ENCODE measurements at places on chromosomes 12 and 14.

- no peak for DNase-seq
These were observed 26.5 kb downstream of the RAD51B start for GRCh38 chr14:67846029-67846610.

- no peak for DNase-seq
These were observed 58.7 kb downstream of the GNS start for GRCh38 chr12:64700532-64700931.

GRCh38 chr12:128956755-128957154 lies 103.5 kb downstream of the GLT1D1 start:
- DNase-seq = no peak

- no peak for DNase-seq
These were observed 1.3 kb downstream of the SBNO1 start for GRCh38 chr12:123363390-123363739.

GRCh38 chr14:51482102-51482501 lies 169.6 kb upstream of the FRMD6 start:
- no peak for DNase-seq

- no peak for DNase-seq
These were observed 11.4 kb downstream of the DLGAP5 start for GRCh38 chr14:55180006-55180405.

- no peak for DNase-seq
These were observed 20.8 kb downstream of the GTSF1 start for GRCh38 chr12:54452628-54453027.

DNA sequence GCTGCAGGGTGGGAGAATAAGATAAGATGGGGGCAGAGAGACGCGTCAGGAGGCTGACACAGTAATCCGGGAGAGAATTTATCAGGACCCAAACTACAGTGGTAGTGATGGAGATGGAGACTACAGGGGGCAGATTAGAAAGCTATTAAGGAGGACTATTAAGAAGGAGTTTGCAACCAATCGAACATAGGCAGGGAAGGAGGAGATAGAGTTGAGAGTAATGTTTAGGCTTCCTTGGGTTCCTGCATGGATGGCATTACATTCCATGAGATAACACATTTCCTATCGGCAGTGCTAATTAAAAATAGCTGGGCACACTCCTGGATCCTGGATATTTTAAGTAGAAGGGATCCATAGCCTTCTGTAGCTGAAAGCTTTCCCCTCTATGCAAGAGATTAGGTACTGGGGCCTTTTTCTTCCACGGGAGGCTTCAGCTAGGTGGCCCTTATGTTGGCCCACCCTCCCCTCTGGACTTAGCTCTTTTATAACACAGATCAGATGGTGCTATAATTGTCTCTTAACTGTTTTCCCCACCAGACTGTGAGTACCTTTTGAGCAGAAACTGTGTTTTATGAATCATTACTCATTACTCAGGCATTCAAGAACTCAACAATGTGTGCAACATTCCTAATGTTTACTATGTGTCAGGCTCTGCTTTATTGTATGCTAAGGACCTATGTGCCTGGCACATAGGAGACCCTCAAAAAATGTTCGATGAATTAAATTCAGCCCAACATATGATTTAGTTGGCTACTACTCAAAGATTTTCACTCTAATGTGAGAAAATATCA lies 113.0 kb downstream of the RMST start:
- DNase-seq = no peak

GRCh38 chr12:75208856-75209811 lies 505 bp downstream of the KCNC2 start:
- peak; percentile 36 for DNase-seq

- peak; percentile 84 for DNase-seq
These were observed 17.2 kb upstream of the MARK3 start for GRCh38 chr14:103367995-103368394.

- DNase-seq = no peak
These were observed 270.3 kb downstream of the FBXL14 start for GRCh38 chr12:1324099-1324498.

- DNase-seq = no peak
These were observed 214.9 kb downstream of the CNTN1 start for GRCh38 chr12:40907115-40907527.

GRCh38 chr12:42097971-42098370 lies 46.7 kb downstream of the GXYLT1 start:
- no peak for DNase-seq

DNA sequence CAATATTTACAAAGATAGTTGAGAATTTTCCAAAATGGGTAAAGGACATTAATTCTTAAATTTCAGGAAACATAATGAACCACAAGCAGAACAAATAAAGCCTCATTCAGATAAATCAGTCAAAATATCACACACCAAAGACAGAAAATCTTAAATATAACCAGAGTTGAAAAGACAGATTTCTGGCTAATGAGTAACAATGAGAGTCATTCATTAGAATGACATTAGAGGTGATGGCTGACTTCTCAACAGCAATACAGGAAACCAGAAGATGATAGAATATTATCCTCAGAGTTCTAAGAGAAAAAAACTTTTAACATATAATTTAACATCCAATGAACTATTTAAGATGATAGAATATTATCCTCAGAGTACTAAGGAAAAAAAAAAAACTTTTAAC lies 124.2 kb downstream of the DENND5B start:
- no peak for DNase-seq

- peak; percentile 40 for DNase-seq
These were observed 53.9 kb upstream of the DCD start for GRCh38 chr12:54701940-54702592.

GRCh38 chr14:29370024-29370423 lies 557.6 kb downstream of the PRKD1 start:
- DNase-seq = no peak

- DNase-seq = no peak
These were observed 855.6 kb upstream of the TMEM132C start for GRCh38 chr12:127411166-127411915.

GRCh38 chr12:70646850-70647249 lies 9.6 kb upstream of the PTPRB start:
- DNase-seq = peak; percentile 72

DNA sequence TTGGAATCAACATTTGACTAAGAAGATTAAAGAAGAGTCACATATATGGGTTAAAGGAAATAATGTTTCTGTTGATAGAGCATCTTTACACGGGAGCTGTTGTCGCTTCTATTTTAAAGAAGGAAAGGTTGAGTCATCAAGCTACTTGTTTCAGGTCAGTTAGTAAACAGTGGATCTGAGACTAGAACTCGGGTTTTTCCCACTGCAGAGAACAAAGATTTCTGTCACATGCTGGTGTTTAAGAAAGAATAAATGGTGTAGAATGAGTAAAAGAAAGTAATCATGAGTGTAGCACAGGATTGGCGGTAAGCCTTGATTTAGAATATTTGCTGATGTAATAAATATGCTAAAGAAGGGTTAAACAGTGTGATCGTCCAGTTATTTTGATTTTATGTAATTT lies 455.5 kb downstream of the AEBP2 start:
- DNase-seq = no peak

- peak; percentile 99 for DNase-seq
These were observed 233.7 kb downstream of the NTF3 start for GRCh38 chr12:5665615-5666014.

DNA sequence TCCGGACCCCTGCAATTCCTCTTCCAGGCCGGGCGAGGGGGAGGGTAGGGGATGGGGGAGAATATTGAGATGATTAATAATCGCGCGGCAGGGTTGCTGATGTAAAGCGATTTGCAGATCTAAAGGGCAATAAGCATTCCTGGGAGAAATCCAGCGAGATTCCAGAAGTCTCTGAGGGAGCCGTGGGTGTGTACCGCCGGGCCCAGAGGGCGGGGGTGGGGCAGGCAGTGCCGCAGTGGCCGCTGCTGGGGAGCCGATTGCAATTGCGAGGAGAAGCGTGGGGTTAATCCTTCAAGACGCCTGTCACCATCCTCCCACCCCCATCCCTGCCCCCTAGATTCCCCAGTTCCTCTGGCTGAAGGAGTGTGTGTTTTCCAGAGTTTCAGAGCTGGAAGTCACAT lies 16.4 kb downstream of the FOS start:
- DNase-seq = peak; percentile 93

- no peak for DNase-seq
These were observed 25.3 kb upstream of the FAM181A start for GRCh38 chr14:93901813-93902212.

- DNase-seq = no peak
These were observed 275.0 kb downstream of the ALG10 start for GRCh38 chr12:34297126-34297789.

- no peak for DNase-seq
These were observed 13.5 kb upstream of the TESPA1 start for GRCh38 chr12:54997929-54998522.

- DNase-seq = no peak
These were observed 13.4 kb upstream of the PGF start for GRCh38 chr14:74968811-74969210.

DNA sequence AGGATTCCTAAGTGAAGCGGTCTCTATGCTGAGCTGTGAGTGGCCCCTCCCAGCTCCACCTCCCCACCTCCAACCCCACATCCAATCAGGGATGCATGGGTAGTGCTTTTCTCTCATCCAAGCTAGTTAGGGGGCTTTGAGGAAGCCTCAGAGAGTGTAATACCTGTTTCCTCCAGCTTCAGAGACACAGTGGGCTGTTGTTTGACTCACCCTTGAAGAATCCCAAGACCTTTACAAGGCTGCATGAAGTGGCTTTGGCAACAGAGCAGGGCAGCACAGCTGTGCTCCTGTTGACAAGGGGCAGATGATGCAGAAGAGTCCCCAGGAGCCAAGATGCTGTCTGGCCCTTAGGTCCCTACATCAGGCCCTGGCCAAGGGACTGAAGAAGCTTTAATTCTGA lies 27.1 kb upstream of the CLMN start:
- peak; percentile 15 for DNase-seq

- no peak for DNase-seq
These were observed 33.7 kb downstream of the RASSF8 start for GRCh38 chr12:25992026-25992782.

DNA sequence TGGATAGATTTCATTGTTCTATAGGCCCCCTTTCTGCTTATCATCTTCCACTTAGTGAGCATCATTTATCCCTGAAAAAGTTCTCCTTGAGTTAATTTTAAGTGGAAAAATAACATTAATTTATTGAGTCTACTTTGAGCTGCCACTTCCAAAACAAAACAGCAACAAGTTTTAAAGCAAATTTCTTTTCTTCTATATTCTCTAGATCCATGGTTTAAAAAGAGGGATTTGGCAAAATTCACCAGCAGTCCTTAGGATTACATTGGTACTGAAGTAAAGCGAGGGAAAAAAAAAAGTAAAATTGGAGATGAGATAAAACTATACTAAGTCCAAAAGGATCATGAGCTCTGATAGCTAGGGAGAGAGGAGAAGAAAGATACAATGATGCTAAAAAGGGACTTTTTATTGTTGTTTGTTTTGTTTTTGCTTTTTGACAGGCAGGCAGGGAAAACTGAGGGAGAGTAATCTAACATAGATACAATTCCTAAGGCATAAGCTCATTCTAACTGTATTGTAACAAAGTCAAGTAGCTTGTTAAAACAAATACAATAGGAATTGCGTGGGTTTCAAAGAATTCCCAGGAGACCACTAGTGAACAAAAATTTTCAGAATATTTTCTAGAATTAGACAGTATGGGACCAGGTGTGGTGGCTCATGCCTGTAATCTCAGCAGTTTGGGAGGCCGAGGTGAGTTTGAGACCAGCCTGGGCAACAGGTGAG lies 19.2 kb upstream of the PLEKHA5 start:
- DNase-seq = no peak

- DNase-seq = peak; percentile 47
These were observed 32.8 kb downstream of the FMNL3 start for GRCh38 chr12:49674318-49674981.

- DNase-seq = no peak
These were observed 78.0 kb upstream of the GPATCH2L start for GRCh38 chr14:76073717-76074116.

GRCh38 chr12:85273381-85274314 lies 6.4 kb upstream of the ALX1 start:
- no peak for DNase-seq

GRCh38 chr14:72740504-72740961 lies 153.4 kb downstream of the DPF3 start:
- no peak for DNase-seq

DNA sequence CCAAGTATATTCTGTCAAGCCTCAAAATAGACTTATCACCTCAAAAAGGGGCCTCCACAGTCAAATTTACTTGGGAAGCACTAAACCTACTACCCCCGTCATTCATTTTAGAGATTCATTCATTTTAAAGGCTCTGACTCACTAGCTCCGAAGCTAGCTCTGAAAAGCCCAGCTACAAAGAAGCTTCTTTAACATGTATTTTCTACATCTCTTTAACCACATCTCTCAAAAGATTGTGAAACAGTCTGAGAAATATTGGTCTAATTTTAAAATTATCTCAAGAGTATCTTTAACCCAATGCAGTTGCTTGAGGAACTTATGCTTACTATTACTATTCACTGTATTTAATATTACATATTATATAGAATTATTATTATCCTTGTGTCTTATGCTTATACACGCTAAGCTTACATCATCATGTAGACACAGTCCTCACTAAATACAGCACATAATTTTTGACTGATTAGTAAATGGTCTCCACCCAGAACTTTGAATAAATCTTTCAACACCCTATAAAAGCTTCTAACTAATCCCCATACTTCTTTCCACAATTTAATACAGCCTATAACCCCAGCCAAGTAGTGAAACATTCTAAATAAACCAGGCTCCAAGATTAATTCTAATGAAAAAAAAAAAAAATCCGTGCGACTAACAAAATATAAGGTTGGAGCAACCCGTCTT lies 7.8 kb downstream of the NT5DC3 start:
- no peak for DNase-seq

GRCh38 chr14:101789222-101789621 lies 27.7 kb downstream of the PPP2R5C start:
- no peak for DNase-seq

GRCh38 chr12:11607313-11608081 lies 42.0 kb upstream of the ETV6 start:
- DNase-seq = peak; percentile 61

DNA sequence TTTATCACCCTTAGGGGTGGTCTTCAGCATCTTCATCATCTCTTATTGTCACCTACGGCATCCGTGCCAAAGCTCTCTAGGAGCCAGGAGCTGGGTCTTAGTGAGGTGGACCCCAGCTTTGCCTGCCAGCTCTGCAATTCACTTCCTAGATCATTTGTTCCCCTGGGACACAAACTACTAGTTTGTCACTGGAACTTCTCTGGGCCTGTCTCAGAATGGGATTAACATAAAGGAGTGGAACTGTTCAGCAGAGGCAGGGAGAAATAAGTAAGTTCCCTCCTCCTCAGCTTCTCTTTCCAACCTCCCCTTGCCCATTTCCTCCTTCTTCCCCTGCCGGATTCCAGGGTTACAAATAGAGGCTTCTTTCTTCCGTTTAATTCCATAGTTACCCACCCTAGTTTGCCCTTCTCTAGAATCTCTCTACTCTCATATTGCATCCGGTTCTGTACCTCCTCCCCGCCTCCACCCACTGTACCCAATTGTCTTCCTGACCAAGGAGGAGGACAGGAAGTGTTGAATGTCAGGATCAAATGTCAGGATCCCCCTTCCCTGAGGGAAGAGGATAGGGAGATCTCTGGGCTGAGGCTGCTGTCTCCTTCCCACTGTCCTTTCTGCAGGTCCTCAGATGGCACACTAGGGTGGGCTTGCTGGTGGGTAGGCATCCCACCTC lies 25.0 kb downstream of the LARP4 start:
- peak; percentile 13 for DNase-seq
